CD4-positive, CD25-positive, alpha-beta regulatory T cell (primary cell): ENCODE measurements at places on chromosomes 13 and 19. TPM values are rescaled to one million over a fixed set of nuclear protein-coding genes. Genes with fewer than 3 reads are reported as not detected.

DNA sequence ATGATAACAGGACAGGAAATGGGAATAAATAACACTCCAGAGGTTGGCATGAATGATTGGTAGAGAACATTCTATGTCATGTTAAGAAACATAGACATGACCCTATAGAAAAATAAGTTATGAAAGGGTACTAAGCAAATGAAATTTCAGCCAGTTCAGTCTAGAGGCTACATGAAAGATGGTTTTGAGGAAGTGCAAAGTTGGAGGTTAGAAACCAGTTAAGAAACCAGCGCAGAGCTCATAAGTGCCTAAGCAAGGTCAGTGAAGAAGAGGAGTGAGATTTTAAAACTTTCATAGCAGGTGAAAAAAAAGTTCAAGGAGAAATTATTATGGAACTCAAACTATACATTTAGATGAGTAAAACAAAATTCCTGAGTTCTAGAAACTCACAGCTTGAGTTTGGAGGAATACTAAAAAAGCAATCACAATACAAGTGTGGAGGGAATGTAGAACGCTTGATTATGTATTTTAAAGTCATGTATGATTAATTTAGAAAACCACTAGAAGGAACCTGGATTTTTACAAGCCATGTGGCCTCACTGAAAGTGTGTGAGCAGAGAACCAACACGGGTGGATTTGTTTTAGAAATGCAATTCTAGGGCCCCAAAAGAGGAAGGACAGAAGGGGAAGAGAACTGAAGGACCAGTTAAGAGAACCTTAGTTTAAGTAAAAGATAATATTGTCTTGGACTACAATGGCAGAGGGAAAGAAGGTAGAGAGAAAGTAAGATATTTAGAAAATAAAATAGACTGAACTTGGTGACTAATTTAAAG is 162.4 kb downstream of the PCDH20 start:
- H3K4me1 ChIP-seq = no peaks in the 10 kb centered on the region
- H3K36me3 ChIP-seq = no peaks in the 10 kb centered on the region
- no peak for DNase-seq
- H3K27ac ChIP-seq = no peak overlapping the region
- H3K27me3 ChIP-seq = no peaks in the 10 kb centered on the region

The PNMA8A gene
- not detected for total RNA-seq

The USHBP1 gene
- not detected for total RNA-seq

DNA sequence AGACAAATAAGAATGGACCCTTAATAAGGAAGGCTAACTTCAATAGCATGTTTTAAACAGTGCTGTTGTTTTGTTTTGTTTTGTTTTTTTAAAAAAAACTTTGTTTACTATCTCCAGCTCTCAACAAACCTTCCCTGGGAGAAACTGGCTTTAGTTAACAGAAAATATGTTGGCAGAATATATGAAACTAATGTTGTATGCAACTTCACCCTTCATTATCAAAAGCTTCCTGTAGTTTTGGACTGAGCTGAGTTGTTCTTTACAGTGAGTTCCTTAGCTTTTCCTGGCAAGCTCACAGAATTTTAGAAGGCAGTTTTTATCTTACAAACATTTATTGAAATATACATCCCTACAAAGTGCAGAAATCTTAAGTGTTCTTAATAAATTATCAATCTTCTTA is 2480.7 kb upstream of the PCDH20 start:
- no peaks in the 10 kb centered on the region for H3K36me3 ChIP-seq

GRCh38 chr13:97329331-97329730 is 104.6 kb upstream of the RAP2A start:
- H3K4me1 ChIP-seq = no peaks in the 10 kb centered on the region
- no peak overlapping the region for H3K27ac ChIP-seq
- no peak overlapping the region for H3K4me3 ChIP-seq

- H3K27ac ChIP-seq = no peak overlapping the region
- H3K4me1 ChIP-seq = no peaks in the 10 kb centered on the region
- H3K27me3 ChIP-seq = no peaks in the 10 kb centered on the region
- H3K36me3 ChIP-seq = no peaks in the 10 kb centered on the region
- no peak overlapping the region for H3K4me3 ChIP-seq
- no peak for DNase-seq
These were observed 222.3 kb downstream of the TEX29 start for GRCh38 chr13:111542530-111543341.

GRCh38 chr19:3608079-3608641 is 1.5 kb upstream of the TBXA2R start:
- no peak for DNase-seq
- H3K27ac ChIP-seq = no peak overlapping the region
- peaks cover 30% of the 10 kb centered on the region for H3K4me1 ChIP-seq
- H3K36me3 ChIP-seq = peaks cover 10% of the 10 kb centered on the region
- H3K27me3 ChIP-seq = peaks cover 9% of the 10 kb centered on the region

- H3K36me3 ChIP-seq = peaks cover 16% of the 10 kb centered on the region
- peak overlapping the region; percentile 72 for H3K4me3 ChIP-seq
- peaks cover 96% of the 10 kb centered on the region for H3K4me1 ChIP-seq
- DNase-seq = no peak
These were observed 10.7 kb downstream of the ELF1 start for GRCh38 chr13:41008349-41008980.

- H3K4me3 ChIP-seq = peak overlapping the region; percentile 50
- peak overlapping the region; percentile 74 for H3K27ac ChIP-seq
- H3K27me3 ChIP-seq = no peaks in the 10 kb centered on the region
- DNase-seq = no peak
These were observed 6.4 kb downstream of the MOB3A start for GRCh38 chr19:2089727-2090053.

- no peaks in the 10 kb centered on the region for H3K27me3 ChIP-seq
- DNase-seq = no peak
- no peak overlapping the region for H3K27ac ChIP-seq
- H3K4me3 ChIP-seq = no peak overlapping the region
These were observed 16.4 kb downstream of the SLC7A1 start for GRCh38 chr13:29579094-29579493.

The MYO1F gene
- total RNA-seq = 289 TPM

DNA sequence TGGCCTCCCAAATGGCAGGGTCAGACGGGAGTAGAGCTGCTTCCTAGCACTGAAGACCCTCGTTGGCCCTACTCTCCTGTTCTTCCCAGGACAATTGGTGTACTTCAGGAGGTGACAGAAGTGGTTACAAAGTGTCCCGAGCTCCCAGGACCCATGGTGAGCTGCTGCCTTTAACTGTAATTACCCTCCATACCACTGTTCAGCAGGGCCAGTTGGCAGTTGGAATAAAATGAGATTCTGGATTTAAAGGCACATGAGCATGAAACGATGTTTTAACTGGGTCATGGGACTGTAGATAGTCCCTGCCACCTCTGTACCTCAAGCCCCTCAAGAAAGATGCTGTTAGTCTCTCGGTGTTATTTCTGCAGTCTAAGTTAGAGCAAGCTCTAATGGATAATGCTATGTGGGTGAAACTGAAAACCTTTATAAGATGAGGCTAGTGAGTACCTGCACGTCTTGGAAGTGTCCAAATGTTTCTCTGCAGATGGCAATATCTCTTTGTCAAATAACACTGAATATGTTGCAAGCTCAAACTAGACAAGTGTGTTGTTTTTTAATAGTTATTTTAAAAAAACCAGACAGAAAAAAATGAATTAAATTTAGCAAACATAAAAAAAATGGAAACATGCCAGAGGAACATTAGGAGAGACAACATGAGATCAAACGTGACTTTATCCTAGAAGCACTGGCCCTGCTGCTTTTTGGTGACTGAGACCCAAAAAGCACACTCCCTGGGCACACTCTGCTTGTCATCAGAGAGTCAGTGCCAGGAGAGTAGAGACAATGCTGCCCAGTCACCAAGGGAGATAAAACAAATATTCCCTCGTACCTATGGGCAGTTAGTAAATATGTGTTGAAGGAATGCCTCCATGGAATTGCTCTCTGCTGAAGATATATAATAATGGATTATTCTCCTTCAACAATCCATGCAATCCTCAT is 266.3 kb downstream of the LMO7 start:
- H3K4me3 ChIP-seq = no peak overlapping the region
- H3K27me3 ChIP-seq = peaks cover 3% of the 10 kb centered on the region
- H3K27ac ChIP-seq = no peak overlapping the region
- no peaks in the 10 kb centered on the region for H3K4me1 ChIP-seq
- DNase-seq = no peak
- H3K36me3 ChIP-seq = no peaks in the 10 kb centered on the region

DNA sequence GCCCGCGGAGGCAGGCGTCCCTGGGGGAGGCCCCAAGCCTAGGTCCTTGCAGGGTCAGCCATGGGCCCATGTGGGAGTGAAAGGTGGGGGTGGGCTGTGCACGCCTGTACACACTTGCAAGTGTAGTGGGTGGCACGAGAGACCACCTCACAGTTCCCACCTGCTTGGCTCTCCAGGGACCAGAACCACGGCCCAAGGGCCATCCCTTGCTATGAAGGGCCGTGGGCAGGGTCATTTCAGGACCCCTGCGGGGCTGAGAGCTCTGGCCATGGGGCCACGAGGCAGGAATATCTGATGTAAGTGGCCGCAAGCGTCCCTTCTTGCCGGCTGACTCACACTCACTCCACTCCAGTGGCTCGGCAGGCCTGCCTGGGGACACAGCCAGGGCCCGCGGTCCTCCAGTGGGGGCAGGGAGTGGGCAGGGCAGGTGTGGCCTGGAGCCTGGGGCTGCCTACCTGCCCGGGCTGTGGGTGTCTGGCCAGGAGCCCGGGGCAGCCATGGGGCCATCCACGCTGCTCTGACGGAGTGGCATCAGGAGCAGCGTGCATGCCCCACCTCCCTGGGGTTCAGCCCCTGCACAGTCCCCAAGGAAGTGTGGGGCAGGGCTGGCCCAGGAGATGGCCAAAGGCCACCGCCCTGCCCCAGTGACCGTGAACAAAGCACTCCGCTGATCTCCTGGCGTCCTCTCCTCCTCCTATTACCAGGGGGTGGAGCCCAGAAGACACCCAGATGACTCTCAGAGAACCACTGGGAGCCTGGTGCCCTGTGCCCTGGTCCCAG is 8.6 kb upstream of the MKNK2 start:
- H3K4me1 ChIP-seq = peaks cover 71% of the 10 kb centered on the region
- DNase-seq = no peak
- peak overlapping the region; percentile 99 for H3K27ac ChIP-seq
- no peaks in the 10 kb centered on the region for H3K36me3 ChIP-seq
- H3K4me3 ChIP-seq = no peak overlapping the region

The IGFL3 gene
- total RNA-seq = not detected

The CLC gene
- total RNA-seq = 2.9 TPM

The CEACAM19 gene
- total RNA-seq = not detected

- no peak for DNase-seq
- H3K36me3 ChIP-seq = no peaks in the 10 kb centered on the region
- no peak overlapping the region for H3K27ac ChIP-seq
- no peaks in the 10 kb centered on the region for H3K4me1 ChIP-seq
- H3K4me3 ChIP-seq = no peak overlapping the region
These were observed 106.1 kb upstream of the MIR17HG start for GRCh38 chr13:91241221-91241933.

The LAIR1 gene
- total RNA-seq = 33.2 TPM

The NMRK2 gene
- total RNA-seq = not detected

The CRLF1 gene
- total RNA-seq = not detected

The PSG6 gene
- total RNA-seq = 0.37 TPM
